ENCODE measurements at places on chromosomes 7 and 10.

GRCh38 chr7:131007439-131008330, 273.7 kb upstream of the KLF14 start:
- peak overlapping the region; percentile 79 for H3K27ac ChIP-seq
- DNase-seq = no peak
- no peaks in the 10 kb centered on the region for H3K27me3 ChIP-seq
- H3K36me3 ChIP-seq = no peaks in the 10 kb centered on the region

DNA sequence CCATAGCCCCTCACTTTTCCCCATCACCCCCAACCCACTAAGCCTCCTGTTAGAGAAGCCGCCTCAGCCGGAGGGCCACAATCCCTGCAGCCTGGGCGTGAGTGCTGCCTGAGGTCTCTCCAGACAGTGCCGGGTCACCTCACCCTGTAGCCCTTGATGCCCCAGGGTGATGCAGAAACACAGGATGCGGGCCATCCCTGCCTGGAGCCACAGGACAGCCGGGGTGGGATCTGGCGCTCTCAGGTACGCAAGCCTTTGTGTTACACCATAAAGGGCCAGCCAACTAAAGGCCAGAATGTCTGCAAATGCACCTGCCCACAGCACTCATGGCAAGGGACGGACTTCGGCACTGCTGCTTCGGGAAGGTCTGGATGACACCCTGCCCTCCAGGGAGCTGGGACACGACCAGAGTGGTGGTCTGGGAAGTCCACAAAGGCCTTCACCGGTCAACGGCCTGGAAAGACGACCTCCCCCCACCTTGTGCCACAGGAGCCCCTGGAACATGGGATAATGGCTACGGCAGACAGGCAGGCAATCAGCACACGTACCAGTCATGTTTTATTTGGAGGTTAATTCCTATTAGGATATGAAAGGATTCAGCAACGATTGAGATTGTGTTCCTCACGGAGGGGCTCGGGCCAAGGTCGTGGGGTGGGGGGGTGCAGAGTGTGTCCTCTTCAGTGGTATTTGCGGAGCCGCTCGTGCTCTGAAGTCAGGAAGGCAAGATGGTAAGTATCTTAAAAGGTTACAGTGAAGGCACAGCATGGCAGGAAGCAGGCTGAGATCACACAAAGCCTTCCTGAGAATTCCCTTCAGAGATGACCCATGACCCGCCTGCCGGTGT, 8.1 kb downstream of the ATP5MF start:
- H3K27ac ChIP-seq = no peak overlapping the region
- H3K4me1 ChIP-seq = peaks cover 12% of the 10 kb centered on the region
- DNase-seq = no peak
- peaks cover 68% of the 10 kb centered on the region for H3K36me3 ChIP-seq

- no peaks in the 10 kb centered on the region for H3K36me3 ChIP-seq
- no peaks in the 10 kb centered on the region for H3K4me1 ChIP-seq
- no peak overlapping the region for H3K4me3 ChIP-seq
- H3K27ac ChIP-seq = no peak overlapping the region
- no peak for DNase-seq
Observed at GRCh38 chr7:157502701-157503111, 165.9 kb downstream of the DNAJB6 start.

- no peak overlapping the region for H3K27ac ChIP-seq
- no peak overlapping the region for H3K4me3 ChIP-seq
- H3K27me3 ChIP-seq = peaks cover 5% of the 10 kb centered on the region
Observed at GRCh38 chr10:77641788-77642397, 4.3 kb upstream of the KCNMA1 start.

- H3K27ac ChIP-seq = no peak overlapping the region
- H3K27me3 ChIP-seq = no peaks in the 10 kb centered on the region
- no peak for DNase-seq
- H3K36me3 ChIP-seq = no peaks in the 10 kb centered on the region
- peaks cover 9% of the 10 kb centered on the region for H3K4me1 ChIP-seq
- no peak overlapping the region for H3K4me3 ChIP-seq
Observed at GRCh38 chr10:79342811-79343561, 4.3 kb upstream of the PPIF start.

DNA sequence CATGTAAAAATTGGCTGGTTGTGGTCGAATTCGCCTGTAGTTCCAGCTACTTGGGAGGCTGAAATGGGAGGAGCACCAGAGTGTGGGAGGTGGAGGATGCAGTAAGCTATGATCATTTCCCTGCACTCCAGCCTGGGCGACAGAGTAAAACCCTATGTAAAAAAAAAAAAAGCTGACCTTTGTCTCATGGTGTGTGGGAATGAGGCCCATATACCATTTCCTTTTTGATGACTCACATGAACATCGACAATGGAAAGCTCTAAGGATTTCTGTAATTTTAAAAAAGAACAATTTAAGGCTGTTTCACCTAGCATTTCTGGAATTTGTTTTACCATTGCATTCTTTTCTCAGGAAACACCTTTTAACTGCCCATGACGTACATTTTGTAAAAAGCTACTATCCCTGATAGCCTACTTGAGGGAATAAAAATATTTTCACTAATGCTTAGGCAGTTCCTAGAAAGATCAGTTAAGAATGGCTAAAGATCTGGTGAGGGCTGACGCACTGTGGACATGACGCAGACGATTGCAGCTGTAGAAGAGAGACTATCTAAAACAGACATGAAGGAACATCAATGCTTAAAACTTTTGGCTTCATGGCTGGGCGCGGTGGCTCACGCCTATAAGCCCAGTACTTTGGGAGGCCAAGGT, 400.6 kb upstream of the IGFBP3 start:
- H3K4me1 ChIP-seq = no peaks in the 10 kb centered on the region
- no peaks in the 10 kb centered on the region for H3K27me3 ChIP-seq
- H3K36me3 ChIP-seq = no peaks in the 10 kb centered on the region
- H3K4me3 ChIP-seq = no peak overlapping the region
- DNase-seq = no peak

- H3K4me3 ChIP-seq = no peak overlapping the region
- H3K27ac ChIP-seq = no peak overlapping the region
Observed at GRCh38 chr10:71569775-71570588, 149.6 kb downstream of the C10orf105 start.

- H3K4me1 ChIP-seq = no peaks in the 10 kb centered on the region
- H3K27ac ChIP-seq = no peak overlapping the region
- H3K27me3 ChIP-seq = no peaks in the 10 kb centered on the region
- no peak overlapping the region for H3K4me3 ChIP-seq
Observed at GRCh38 chr10:82908096-82908495, 1033.1 kb downstream of the NRG3 start.

DNA sequence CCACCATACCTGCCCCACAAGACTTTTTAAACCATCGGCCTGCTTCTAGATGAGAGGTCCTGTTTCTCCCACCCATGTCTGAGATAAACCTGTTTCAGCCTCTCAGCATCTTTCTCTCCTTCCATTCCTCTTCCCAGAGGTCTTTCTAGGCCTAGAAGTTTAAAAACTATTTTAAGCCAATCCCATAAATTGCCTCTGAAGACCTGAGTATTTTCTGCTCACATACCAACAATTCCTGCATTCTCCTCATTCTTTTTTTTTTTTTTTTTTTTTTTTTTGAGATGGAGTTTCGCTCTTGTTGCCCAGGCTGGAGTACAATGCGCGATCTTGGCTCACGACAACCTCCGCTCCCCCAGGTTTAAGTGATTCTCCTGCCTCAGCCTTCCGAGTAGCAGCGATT, 262.9 kb upstream of the AUTS2 start:
- H3K27ac ChIP-seq = no peak overlapping the region
- no peak for DNase-seq
- no peaks in the 10 kb centered on the region for H3K27me3 ChIP-seq

DNA sequence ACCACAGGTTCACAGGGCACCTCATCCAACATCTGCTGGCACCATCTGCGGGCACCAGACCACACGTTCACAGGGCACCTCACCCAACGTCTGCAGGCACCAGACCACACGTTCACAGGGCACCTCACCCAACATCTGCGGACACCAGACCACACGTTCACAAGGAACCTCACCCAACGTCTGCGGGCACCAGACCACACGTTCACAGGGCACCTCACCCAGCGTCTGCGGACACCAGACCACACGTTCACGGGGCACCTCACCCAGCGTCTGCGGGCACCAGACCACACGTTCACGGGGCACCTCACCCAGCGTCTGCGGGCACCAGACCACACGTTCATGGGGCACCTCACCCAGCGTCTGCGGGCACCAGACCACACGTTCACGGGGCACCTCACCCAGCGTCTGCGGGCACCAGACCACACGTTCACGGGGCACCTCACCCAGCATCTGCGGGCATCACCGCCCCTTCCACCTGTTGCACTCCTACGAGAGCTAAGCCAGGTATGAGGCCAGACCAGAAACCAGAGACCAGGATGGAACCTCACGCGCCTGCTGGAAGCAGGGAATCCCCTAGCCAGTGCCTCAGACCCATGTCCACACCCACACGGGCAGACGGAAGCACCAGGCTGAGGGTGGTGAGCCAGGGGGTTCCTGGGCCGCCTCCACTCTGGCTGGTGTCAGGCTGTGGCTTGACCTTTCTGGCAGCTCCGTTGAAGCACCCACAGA, 182.8 kb downstream of the MAD1L1 start:
- H3K36me3 ChIP-seq = peaks cover 4% of the 10 kb centered on the region
- no peak overlapping the region for H3K27ac ChIP-seq
- no peak for DNase-seq
- H3K4me1 ChIP-seq = peaks cover 11% of the 10 kb centered on the region

DNA sequence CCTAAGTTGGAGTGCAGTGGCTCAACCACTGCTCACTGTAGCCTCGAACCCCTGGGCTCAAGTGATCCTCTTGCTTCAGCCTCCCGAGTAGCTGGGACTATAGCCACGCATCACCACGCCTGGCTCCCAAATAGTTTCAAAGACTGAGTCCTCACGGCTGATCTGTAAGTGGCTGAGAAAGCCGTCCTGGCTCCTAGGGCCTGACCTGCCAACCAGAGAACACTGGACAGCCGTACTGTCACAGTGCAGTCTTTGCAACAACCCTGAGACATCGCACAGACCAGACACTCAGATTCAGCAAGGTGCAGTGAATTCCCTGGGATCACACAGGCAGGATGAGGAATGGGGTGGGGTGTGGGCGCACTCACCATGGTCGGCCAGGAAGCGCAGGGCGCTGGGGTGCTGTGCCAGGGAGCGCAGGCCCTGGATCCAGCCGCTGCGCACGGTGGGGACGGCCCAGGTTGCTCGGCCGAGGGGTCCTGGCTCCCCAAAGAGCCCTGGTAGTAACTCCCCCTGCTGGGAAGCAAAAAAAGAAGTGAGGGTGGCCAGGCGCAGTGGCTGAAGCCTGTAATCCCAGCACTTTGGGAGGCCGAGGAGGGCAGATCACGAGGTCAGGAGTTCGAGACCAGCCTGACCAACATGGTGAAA, 10.7 kb downstream of the BRAT1 start:
- H3K27ac ChIP-seq = no peak overlapping the region
- peaks cover 15% of the 10 kb centered on the region for H3K36me3 ChIP-seq
- no peaks in the 10 kb centered on the region for H3K4me1 ChIP-seq
- H3K4me3 ChIP-seq = no peak overlapping the region
- DNase-seq = no peak
- no peaks in the 10 kb centered on the region for H3K27me3 ChIP-seq

DNA sequence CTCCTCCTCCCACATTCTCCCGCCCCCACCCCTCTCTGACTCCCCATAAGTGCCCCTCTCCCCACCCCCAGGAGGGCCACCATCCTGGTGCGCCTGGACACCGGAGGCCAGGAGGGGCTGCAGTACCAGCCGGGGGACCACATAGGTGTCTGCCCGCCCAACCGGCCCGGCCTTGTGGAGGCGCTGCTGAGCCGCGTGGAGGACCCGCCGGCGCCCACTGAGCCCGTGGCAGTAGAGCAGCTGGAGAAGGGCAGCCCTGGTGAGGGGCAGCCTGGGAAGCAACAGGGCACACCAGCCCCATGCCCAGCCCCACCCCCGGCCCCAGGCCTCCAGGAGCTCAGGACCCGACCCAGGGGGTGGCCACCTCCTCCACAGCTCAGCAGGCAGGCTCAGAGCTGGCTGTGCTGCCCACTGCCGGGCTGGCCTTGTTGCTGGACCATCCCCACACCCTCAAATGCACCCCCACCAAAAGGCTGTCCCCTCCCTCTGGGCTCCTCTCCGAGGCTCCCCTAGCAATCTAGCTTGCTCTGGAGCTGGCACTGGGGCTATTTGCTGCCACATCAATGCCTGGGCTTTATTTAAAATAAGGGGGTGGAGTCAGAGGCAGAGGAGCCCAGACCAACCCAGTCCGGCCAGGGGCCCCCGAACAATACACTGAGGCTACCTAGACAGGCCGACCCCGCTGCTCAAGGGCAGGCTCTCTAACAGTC, 14.8 kb downstream of the ATG9B start:
- H3K4me3 ChIP-seq = no peak overlapping the region
- H3K27ac ChIP-seq = no peak overlapping the region
- DNase-seq = no peak
- peaks cover 40% of the 10 kb centered on the region for H3K27me3 ChIP-seq
